ENCODE measurements at places on chromosomes 4 and X. TPM values are rescaled to one million over a fixed set of nuclear protein-coding genes. Genes with fewer than 3 reads are reported as not detected.

DNA sequence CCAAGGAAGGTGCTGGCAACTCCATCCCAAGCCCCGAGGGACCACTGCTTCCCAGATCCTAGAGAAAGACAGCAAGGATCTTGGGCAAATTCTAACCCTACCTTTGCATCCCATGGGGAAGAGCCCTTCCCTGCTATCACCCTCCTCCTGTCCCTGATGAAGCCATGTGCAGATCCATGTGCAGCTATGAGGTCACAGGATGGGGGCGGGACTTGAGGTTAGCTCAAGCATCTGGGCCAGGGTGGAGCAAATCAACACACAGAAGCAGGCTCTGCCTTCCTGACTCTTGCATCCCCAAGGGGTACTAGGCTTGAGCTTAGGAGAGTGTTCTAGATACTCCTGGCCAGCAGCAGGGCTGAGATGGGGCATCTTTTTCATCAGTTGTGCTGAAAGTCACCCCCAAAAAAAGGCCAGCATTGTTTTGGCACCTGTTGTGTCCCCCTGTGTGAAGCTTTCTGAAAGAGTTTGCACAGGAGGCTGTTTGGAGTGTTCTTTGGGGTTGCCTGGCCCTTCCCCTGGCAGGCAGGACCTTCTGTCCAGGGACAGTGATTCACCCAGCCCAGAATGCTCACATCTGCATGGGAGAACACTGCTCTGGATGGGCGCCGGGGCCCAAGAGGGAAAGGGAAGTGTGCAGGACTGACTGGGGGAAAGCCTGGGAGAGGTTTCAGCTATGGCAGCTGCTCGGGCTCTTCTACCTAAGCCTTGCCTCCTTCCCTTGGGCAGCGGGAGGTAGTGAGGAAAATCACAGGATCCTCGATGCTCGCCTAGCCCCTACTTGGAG, 50.8 kb downstream of the PRPS1 start:
- DNase-seq = peak; percentile 80

ARX gene
- total RNA-seq = not detected

GRCh38 chr4:45701621-45702020, 422.2 kb downstream of the GABRG1 start:
- DNase-seq = no peak

KANTR gene
- 1.3 TPM for total RNA-seq

NHSL2 gene
- total RNA-seq = 3.2 TPM

- DNase-seq = no peak
Observed at GRCh38 chr4:101190751-101191150, 156.6 kb downstream of the PPP3CA start.

FOXR2 gene
- total RNA-seq = not detected

GRCh38 chr4:161517941-161518340, 645.9 kb downstream of the FSTL5 start:
- no peak for DNase-seq

CYTL1 gene
- total RNA-seq = not detected

DNA sequence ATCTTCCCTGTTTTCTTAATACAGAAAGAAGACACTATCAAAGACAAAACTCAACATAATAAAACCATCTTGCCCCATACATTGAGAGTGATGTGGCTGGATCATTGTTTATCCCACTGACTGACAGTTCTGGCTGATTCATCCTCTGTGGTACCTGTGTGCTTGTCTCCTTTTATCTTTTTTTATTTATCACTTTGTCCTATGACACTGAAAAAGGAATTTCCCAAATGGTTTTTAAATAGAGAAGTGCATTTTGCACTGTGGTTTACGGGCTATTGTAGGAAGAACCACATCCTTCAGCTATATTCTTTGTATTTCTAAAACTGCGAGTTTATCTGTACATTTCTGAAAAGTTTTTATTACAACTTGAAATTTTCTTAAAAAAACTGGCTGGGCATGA, 15.0 kb downstream of the TTC29 start:
- DNase-seq = no peak

All from GM23248 (cell line).